ELR (cell line): ENCODE measurements at places on chromosomes 16 and 17.

GRCh38 chr17:17179371-17179827 lies 26.7 kb downstream of the PLD6 start:
- DNase-seq = peak; percentile 53

- no peak for DNase-seq
These were observed 2.3 kb downstream of the COPRS start for GRCh38 chr17:31856750-31857149.

DNA sequence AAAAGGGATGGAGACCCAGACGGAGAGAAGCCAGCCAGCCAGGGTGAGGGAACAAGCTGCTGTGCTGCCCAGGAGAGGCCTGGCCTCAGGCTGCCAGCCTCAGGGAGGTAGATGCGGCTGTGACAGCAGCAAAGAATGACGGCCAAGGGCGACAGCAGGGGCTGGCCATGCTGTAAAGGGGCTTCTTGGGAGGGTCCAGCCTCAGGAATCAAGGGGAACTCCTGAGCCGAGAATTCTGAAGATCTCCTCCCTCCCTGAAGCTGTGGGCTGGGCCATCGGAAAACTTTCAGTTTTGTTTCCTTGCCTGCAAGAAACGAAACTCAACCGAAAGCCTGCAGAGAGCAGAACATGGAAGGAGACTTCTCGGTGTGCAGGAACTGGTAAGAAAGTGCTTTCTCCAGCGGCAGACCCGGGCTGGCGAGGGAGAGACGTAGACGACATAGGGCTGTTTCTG lies at the start of gene XAF1:
TSS of gene XAF1 (plus strand) at position 316 of the 454 bp plus-strand sequence. CDS start at position 349, 33 bp downstream.
- peak; percentile 63 for DNase-seq

DNA sequence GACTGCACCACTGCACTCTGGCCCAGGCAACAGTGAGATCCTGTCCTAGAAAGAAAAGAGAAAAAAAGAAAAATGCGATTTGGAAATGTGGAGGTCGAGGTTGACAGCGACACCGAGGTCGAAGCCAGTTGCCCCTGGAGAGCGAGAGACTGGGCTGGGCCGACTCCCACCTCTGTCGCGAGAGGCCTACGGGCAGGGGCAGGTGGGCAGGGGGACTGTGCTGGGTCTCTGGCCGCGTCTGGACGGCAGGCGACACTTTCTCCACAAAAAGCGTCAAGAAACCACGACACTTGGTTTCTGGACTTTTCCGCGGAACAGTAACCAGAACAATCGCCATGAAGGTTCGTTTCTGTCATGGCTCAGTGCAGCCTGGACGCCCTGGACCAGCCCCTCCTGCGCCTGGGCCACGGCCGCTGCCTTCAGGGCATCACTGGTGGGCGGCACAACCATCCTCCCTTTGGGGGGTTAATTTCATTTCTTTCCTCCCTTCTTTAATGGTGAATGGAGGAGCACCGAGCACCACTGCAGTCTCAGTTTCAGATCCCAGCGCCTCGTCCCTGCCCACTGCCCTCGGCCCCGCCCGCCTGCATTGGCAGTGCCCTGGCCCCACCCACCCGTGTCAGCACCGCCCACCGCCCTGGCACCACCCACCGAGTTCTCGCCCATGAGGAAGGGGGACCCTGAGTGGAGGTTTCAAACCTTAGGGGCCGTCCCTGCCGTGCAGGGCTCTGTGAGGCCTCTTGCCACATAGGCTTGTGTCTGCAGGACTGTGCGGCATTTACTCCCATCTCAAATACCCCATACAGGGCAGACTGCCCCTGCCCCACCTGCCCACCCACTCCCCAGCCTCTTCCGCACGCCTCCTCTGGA lies 18.5 kb upstream of the CDH15 start:
- no peak for DNase-seq

DNA sequence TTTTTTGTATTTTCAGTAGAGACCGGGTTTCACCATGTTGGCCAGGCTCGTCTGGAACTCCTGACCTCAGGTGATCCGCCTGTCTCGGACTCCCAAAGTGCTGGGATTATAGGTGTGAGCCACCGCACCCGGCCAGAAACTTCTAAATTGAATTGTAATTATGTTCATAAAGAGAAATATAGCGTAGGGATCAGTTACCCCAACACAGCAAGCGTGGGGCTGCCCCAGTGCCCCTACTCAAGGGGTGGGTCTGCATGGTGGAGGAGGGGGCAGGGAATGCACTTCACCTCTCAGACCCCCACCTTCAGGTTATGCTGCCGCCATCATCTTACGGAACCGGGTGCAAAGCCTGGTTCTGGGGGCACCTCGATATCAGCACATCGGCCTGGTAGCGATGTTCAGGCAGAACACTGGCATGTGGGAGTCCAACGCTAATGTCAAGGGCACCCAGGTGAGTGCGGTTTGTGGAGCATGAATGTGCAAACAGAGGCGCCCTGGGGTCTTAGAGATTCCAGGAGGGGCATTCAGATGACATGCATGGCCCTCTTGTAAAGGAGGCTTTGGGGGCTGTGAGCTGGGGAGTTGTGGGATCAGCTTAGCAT lies 18.0 kb downstream of the ITGAM start:
- no peak for DNase-seq

GRCh38 chr17:82269882-82270500 lies 3.5 kb downstream of the CSNK1D start:
- no peak for DNase-seq

DNA sequence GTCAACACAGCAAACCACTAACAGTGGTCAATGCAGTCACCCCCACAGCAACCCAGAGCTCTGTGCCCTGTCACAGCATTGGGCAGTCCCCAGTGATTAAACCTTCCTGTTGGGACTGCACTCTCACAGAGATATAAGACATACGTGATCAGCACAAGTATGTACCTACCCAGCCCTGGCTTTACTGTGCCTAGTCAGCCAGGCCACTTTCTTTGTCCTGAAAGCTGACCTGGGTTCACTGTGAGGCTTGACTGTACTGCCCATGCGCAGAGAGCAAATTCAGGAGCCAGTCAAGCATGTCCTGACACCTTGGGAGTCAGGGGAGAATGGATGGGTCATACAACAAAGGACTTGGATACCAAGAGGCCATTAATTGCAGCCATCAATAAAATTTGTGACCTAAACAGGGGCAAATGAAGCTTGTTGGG lies 10.9 kb upstream of the TMEM170A start:
- DNase-seq = no peak

DNA sequence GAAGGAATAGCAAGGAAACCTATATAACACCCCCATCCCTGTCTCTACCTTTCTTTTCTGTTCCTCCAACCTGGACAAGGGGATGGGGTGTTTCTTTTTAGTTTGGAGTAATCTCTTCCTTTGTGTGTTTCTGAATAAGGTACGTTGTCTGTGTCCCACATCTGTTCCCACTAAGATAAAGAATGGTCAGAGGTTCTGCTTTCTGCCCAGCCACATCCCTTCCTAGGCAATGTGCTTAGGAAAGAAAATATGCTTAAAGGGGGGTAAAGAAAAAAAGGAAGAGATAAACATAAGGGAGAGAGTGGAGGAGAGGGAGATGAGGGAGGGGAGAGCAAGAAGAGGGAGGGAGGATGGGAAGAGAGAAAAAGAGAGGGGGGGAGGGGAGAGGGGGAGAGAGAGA lies 35.1 kb downstream of the SLC6A2 start:
- DNase-seq = no peak
